ENCODE measurements at places on chromosomes 12 and 14.

DNA sequence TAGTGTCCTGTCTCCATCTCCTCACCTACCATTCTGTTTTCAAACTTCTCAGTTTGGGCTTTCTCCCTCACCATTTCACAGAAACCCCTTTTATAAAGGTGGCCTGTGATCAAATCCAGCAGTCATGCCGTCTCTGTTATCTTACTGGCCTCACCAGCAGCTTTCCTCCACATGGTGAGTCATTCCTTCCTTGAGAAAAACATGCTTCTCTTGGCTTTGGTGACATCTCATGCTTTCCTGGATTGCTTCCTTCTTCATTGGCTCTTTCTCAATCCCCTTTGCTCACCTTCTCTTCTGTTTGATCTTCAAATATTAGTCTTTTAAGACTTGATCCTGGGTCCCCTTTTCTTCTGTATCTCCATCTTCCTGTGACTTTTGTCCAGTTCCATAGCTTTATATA lies 164.9 kb downstream of the ANO4 start:
- no peak for DNase-seq

- no peak for DNase-seq
Measured at GRCh38 chr12:3527181-3527580, 36.2 kb downstream of the PRMT8 start.

DNA sequence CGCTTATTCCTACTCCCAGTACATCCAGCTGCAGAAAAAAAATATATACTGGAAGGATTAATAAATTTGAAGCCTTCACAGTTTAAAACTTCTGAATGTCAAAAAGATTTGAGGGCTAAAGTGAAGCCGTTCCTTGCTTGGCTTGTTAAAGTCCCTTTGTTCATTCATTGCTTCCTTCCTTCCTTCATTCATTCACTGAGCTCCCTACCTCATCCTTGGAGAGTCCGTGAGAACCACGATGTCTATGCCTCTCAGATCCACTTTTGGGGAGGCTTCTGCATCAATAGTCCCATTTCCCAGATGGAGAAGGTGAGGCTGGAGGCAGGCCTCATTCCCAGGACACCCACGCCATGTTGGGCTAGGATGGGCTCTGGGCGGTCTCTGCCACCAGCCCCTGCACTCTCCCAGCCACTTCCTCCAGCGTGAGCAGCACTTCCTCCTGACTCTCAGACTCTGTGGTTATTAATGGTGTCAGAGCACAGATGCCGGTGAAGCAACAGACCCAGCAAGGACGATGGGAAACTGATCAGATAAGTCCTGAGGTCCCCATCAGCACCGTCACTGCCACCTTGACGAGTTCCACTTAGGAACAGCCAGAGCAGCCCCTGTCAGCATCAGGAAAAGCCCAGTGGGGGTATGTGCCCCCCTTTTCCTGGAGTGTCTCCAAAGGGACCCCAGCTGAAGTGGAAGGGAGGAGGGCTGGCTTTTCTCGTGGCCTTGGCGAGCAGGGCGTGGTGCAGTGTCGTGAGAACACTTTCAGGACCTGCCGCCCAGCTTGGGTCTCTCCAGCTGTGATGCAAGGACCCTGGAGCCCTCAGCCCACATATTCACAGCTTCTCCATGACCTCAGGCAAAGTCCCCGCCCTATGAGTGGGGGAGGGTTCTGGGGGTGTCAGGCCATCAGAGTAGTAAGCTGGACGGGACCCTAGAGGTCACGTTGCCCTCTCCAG lies 21.2 kb downstream of the ASB2 start:
- peak; percentile 95 for DNase-seq

DNA sequence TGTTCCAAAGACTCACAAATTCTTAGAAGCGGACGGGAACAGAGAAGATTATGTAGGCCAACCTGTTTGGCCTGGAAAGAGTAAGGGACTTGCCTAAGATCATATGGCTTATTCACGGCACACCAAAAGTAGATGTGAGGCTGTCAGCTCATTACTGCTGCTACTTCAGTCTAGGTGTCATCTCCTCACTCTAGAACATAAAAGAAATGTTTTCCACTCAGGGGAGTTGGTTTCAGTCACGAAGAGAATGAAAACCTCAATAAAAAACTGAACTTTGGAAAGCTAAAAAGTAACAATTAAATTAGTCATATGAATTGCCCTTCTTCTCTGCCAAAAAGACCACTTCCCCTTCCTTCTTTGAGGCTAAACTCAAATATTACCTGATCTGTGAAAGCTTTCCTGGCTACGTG lies 658 bp upstream of the CEP128 start:
- DNase-seq = no peak

DNA sequence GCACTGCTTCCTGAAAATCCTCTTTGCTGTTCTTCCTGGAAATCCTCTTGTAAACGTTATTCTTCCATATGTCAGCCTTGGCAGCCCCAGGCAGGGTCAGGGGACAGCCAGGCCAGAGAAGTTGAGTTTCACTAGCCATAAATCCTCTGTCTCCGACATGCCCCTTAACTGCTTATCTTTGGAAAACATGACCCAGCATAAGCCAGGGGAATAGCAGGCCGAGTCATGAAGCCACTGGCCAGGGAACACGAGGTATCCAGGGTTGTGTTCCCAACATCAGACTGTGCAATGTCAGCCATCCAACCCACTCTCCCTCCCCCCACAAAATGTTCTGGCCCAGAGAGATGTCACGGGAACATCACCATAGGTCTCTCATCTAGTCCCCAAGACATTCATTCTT lies 453.9 kb downstream of the MED13L start:
- no peak for DNase-seq

- DNase-seq = no peak
Measured at GRCh38 chr12:128977441-128977840, 124.2 kb downstream of the GLT1D1 start.

DNA sequence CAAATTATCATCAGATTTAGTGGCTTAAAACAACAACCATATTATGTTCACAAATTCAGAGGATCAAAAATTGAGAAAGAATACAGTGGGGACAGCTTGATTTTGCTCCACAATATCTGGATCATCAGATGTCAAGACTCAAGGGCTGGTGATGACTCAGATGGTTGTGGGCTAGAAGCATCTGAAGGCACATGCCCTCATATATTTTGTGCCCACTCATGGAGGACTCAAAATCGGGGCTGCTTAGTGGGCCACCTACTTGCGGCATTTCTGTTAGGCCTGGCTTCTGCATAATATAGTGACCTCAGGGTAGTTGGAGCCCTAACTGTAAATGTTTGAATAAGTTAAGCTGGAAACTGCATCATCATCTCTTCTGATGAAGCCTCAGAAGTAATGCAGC lies 584.5 kb downstream of the SLC16A7 start:
- no peak for DNase-seq

DNA sequence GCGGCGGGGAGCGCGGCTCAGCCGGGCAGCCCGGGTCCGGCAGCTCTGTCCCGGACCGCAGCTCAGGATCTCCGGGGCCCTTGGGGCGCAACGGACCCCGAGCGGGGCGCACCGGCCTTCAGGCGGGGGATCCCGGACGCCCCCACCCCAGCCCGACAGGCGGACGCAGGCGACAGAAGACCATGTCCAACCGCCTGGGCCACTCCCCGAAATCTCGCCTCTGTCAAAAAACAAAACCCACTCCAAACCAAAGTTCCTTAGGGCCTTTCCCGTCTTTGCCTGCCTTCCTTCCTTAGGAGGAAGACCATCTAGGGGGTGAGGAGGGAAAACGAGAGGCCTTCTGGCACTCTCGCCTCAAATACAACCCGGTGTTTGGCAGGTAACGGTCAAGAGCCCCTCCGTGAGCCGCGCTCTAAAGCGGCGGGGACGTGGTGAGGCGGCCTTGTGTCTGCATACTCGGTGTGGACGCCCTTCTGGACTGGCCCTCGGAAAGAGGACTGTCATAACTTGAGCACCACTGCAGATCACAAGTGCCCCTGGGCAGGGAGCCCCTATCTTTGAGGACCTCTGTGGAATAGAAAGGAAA lies 604 bp downstream of the HCFC2 start:
- no peak for DNase-seq

GRCh38 chr14:38412654-38413053 lies 156.8 kb upstream of the CLEC14A start:
- DNase-seq = no peak

GRCh38 chr12:5546616-5547015 lies 114.7 kb downstream of the NTF3 start:
- DNase-seq = no peak

GRCh38 chr12:40942326-40942725 lies 245.8 kb upstream of the PDZRN4 start:
- no peak for DNase-seq

- no peak for DNase-seq
Measured at GRCh38 chr14:85391892-85392291, 138.1 kb upstream of the FLRT2 start.

- DNase-seq = peak; percentile 48
Measured at GRCh38 chr12:98002887-98003493, 512.4 kb upstream of the TMPO start.

DNA sequence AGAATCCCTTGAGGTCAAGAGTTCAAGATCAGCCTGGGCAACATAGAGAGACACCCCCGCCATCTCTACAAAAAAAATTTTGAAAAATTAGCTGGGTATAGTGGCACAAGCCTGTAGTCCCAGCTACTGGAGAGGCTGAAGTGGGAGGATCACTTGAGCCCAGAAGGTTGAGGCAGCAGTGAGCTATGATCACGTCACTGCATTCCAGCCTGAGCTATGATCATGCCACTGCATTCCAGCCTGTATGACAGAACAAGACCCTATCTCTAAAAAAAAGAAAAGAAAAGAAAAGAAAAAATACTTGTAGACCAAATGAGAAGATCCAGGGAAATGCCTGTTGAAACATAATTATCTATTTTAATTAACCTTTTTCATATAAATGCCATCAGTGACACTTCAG lies 93.8 kb upstream of the MDM1 start:
- DNase-seq = no peak

DNA sequence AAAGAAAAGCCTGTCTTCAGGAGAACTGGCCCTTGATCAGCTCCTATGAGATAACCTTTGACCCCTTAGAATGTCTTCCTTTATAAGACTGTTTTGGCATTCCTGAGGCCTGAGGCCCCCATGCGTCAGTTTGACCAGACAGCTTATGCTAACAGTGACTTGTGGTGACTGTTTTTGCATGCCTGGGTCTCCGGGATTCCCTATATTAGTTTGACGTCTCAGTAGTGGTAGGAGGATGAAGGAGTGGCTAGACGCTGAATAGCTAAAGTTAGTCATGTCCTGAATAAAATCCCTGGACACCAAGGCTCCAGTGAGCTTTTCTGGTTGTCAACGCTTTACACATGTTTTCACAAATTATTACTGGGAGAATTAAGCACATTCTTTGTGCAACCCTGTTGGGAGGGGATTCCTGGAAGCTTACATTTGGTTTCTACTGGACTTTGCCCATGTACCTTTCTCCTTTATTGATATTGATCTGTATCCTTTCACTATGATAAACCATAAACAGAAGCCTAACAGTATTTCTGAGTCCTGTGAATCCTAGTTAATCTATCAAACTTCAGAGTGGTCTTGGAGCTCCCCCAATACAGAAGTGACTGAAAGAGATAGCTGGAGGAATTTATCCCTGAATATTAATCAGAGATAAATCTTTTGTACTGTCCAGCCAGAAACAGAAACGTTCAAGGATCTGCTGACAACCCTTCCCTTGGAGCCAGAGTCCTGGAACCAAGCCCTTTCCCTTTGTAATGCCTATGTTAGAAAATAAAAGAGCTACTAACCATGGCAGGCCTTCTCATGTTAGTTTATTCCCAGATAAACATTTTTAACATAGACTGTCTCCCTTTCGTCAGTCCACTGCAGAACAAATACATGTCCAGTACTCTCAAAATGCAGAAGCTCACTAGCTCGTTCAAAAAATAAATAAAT lies 479.2 kb downstream of the RPS29 start:
- DNase-seq = no peak

DNA sequence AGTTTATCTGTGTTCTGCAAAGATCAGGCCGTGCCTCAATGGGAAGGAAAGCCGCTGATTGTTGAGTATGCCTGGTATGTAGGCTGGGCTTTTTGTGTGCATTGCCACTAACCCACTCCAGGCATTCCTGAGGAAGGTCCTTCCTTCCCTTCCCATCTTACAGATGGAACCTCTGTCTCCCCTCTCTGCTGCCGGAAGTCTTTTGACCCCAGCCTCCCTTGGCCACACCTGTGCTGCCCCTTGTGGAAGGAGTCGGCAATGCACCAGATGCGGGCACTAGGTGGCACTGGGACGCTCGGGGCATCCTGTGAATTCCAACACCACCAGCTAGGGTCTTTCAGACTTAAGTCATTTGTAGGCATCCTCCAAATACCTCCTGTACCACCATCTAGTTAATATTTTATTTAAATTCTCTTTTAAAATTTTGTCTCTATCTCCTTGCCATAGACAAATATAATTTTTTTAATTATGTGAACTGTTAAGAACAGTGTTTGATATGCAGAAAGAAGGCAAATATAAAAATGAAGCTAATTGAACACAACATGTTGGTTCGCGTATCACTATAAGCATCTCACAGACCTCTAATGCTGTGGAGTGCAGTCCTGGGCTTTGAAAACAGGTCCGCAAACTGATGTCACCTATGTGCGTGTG lies 99.6 kb downstream of the RIN3 start:
- DNase-seq = peak; percentile 45

- DNase-seq = no peak
Measured at GRCh38 chr12:52494518-52494917, 1.5 kb upstream of the KRT6A start.

DNA sequence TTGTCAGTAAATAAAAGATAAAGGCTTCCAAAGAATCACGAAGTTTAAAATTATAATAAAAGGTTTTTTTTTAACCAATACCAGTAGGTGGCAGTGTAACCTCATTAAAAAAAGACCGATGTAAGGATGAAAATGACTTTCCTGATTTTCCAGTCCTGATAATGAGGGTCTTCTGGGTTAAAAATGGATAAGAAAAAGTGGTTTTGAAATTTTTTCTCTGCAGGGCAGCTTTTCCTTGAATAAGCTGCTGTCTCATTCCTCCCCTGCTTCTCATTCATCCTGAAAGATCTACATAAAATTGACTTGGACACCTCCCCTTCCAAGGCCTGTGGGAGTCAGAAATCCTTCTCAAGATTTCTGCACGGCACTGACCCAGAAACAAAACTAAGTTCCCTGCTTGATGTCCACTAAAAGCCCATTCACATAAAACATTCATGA lies 58.9 kb upstream of the FBXO33 start:
- DNase-seq = no peak

GRCh38 chr12:49233842-49234526 lies 30.9 kb upstream of the TUBA1C start:
- DNase-seq = peak; percentile 99

DNA sequence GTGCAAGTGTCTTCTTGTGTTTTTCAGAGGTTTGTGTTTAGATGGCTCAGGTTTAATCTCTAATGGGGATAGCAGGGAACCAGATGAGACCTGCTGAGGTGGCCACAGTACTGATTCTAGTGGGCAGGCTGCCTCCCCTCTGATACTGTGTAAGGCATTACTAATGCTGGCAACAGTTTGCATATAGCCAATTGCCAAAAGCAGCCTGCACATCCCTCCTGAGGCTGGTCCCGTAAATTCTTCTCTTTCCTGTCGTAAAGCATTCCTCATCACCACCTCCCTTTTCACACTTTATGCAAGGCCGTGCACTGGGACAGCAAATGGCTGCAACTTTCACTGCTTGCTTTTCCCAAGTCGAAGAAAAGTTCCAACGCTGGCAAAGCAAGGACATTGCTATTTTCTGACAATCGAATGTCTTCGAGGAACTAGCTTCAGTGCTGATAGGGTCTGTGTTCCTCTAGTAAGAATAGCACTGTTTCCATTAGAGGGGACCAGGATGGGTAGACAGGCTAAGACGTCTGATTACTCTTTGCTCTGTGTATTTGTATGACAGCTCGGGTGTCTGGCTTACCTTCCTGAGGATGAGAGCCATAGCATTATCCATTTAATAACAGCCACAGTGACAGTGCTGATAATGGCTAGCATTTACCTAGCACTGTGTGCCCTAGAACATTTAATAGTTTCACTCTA lies 178.2 kb upstream of the HIF1A start:
- no peak for DNase-seq

Measured in HL-60 (cell line).